Glutamatergic neuron (in vitro differentiated cells): ENCODE measurements at places on chromosomes 4 and X.

DNA sequence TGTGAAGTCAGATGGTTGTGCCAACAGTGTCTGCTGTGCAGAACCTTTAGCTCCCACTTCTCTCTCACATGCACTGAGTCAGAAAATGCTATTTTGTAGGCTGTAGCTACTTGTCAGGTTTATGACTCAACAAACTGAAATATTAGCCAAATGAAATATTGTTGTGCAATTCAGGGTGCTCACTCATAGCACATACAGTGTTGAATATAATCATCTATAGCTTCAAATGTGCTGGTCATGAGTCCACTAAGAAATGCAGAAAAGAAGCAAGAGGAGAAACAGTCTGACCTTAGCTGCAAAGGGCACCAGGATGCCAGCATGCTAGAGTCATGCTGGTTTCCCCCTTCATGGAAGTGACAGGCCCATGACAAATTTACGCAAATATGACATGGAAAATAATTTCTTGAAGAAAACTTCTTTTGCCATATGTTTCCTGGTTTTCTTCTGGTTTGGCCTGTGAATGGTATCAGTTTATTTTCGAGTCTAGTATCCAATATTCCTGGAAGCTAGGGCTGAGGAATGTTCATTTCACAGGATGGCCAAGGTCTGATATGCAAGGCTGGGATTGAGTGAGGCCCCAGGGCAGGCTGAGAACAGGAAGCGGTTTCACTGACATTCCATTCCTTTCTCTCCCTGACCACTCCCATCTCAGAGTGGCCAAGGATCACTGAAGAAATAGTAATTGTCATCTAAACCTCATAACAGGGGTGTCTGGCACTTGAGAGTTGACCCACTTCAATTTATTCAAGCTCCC lies 10.3 kb upstream of the CXCL2 start:
- DNase-seq = no peak
- peaks cover 6% of the 10 kb centered on the region for H3K4me1 ChIP-seq

GRCh38 chr4:82467471-82467870 lies 37.1 kb downstream of the ENOPH1 start:
- no peaks in the 10 kb centered on the region for H3K4me1 ChIP-seq
- no peaks in the 10 kb centered on the region for H3K27me3 ChIP-seq
- no peak for DNase-seq
- peaks cover 5% of the 10 kb centered on the region for H3K36me3 ChIP-seq
- no peak overlapping the region for H3K4me3 ChIP-seq

- H3K4me3 ChIP-seq = no peak overlapping the region
- no peak overlapping the region for H3K27ac ChIP-seq
- DNase-seq = no peak
- peaks cover 3% of the 10 kb centered on the region for H3K27me3 ChIP-seq
These were observed 346.9 kb downstream of the ARHGAP24 start for GRCh38 chr4:85821688-85822455.

GRCh38 chr4:2800691-2801596 lies 8.1 kb downstream of the SH3BP2 start:
- no peaks in the 10 kb centered on the region for H3K36me3 ChIP-seq
- no peak overlapping the region for H3K4me3 ChIP-seq
- peak; percentile 46 for DNase-seq
- H3K27ac ChIP-seq = no peak overlapping the region
- peaks cover 2% of the 10 kb centered on the region for H3K27me3 ChIP-seq

- H3K4me3 ChIP-seq = no peak overlapping the region
- no peaks in the 10 kb centered on the region for H3K36me3 ChIP-seq
- H3K4me1 ChIP-seq = no peaks in the 10 kb centered on the region
- no peak for DNase-seq
These were observed 88.4 kb upstream of the GUCY1A1 start for GRCh38 chr4:155578219-155578618.

DNA sequence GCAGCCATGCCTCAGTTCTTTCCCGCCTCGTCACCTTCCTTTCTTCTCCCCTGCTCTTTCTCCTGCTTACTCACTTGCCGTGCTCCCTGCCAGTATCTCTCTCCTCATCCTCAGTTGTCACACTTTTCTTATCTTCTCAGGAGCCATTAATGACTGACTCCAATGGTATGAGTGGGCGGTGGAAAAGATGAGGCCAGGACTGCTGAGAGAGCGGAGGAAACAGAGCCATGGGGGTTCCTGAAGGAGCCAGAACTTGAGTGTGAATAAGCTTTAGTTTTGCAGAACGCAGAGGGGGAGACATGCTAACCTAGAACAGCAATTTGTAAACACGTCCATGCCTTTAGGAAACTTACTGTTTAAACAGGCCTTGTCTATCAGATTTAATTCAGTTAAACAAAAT lies 126.5 kb downstream of the CHIC2 start:
- no peak overlapping the region for H3K27ac ChIP-seq
- peaks cover 2% of the 10 kb centered on the region for H3K27me3 ChIP-seq
- no peaks in the 10 kb centered on the region for H3K36me3 ChIP-seq
- H3K4me1 ChIP-seq = no peaks in the 10 kb centered on the region
- DNase-seq = no peak

DNA sequence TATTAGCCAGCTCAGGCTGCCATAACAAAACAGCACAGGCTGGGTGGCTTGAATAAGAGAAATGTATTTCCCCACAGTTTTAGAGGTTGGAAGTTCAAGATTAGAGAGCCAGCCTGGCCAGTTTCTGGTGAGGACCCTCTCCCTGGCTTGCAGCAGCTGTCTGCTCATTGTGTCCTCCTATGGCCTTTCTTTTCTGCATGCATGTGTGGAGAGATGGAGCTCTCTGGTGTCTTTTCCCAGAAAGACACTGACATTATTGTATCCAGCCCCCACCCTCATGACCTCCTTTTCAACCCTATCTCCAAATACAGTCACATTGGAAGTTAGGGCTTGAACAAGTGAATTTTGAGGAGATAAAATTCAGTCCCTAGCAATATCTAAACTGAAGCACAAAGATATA lies 263.8 kb upstream of the PABPC4L start:
- no peak overlapping the region for H3K4me3 ChIP-seq
- no peak overlapping the region for H3K27ac ChIP-seq
- no peaks in the 10 kb centered on the region for H3K36me3 ChIP-seq
- peak; percentile 17 for DNase-seq

DNA sequence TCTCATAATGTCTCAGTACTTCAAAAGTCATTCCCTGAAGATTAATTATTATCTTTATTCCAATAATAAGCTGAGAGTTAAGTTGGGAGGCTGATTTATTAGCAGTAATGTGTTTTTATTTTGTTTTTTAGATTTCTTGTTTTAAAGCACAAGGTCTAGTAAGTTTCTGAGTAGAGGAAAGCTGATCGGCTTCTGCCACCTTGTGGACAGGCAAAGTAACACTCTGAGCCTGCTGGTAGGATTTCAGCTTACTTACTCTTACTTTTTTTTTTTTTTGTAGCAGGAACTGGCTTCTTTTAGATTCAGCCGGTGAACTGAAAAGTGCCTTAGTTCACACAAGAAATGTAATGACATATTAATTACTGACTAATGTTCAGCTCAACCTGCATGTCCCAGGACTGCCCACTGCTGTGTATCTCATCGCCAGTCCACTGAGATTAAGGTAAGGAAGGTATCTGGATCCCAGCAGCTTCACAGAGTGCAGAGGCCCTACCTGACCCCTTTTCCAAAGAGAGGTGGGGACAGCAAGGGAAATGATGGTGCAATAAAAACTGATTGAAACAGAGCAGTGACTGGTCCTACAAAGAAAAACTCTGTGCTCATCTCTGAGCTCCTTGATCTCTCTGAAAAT lies 126.5 kb downstream of the ADGRA3 start:
- H3K4me1 ChIP-seq = peaks cover 6% of the 10 kb centered on the region
- no peak overlapping the region for H3K4me3 ChIP-seq
- H3K27me3 ChIP-seq = no peaks in the 10 kb centered on the region
- peak; percentile 60 for DNase-seq
- H3K27ac ChIP-seq = peak overlapping the region; percentile 31
- H3K36me3 ChIP-seq = no peaks in the 10 kb centered on the region

DNA sequence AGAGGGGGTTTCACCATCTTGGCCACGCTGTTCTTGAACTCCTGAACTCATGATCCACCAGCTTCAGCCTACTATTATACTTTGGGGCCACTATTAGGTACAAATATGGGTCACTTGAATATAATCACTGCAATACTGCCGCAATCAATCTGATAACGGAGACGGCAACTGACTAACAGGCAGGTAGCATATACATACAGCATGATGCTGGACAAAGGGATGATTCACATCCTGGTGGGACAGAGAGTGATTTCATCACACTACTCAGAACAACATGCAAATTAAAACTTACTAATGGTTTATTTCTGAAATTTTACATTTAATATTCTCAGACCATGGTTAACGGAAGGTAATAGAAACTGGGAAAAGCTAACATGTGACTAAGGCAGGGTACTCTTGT lies 10.9 kb downstream of the LRBA start:
- H3K36me3 ChIP-seq = no peaks in the 10 kb centered on the region
- peaks cover 2% of the 10 kb centered on the region for H3K27me3 ChIP-seq
- H3K27ac ChIP-seq = no peak overlapping the region
- no peak overlapping the region for H3K4me3 ChIP-seq
- peaks cover 1% of the 10 kb centered on the region for H3K4me1 ChIP-seq
- no peak for DNase-seq

DNA sequence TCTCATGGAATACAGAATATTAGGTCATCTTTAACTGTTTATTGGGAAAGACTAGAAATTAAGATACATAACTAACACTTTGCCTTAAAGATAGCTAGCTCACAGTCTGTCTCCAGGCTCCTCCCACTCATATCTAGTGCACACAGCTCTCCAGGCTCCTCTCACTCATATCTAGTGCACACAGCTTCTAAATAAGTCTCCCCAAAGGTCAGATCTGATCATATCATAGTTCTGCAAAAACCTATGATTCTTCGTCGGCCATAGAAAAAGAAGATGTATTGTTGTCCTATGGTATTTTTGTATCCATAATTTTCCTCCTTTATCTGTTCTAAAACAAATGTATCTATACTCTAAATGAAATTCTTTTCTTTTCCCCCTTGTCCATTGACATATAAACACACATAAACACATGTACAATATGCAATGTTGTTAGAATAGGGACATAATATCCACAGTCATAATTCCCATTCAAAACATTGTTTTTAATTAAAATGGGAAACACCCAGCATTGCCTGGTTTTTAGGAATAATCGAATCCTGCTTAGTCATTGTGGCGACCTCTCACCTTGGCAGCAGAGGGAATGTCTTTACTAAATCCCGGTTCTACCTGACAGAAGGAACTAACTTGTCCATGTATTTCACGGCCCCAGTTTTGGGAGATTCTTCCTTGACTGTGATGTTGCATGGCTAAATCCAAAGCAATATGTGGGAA lies 1282.0 kb downstream of the PCDH7 start:
- H3K27ac ChIP-seq = no peak overlapping the region
- H3K4me1 ChIP-seq = peaks cover 8% of the 10 kb centered on the region
- no peaks in the 10 kb centered on the region for H3K36me3 ChIP-seq
- H3K4me3 ChIP-seq = no peak overlapping the region

DNA sequence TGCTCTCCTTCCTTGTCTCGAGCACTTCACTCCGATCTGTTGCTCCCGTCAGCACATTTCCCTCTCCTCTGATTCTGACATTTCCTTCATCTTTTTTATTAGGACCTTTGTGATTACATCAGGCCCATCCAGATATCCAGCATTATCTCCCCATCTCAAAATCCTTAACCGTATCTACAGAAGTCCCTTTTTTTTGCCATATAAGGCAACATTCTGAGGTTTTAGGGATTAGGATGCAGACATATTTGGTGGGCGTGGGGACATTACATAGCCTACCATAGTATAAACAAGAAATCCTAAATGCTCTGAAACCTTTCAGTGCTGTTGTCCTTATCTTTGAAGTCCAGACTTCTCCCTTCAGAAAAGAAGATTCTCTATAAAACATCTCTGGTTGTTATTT lies 505.0 kb upstream of the PITX2 start:
- H3K27me3 ChIP-seq = no peaks in the 10 kb centered on the region
- H3K36me3 ChIP-seq = no peaks in the 10 kb centered on the region
- DNase-seq = no peak
- H3K4me1 ChIP-seq = no peaks in the 10 kb centered on the region

GRCh38 chrX:40805404-40805803 lies 70.1 kb upstream of the MED14 start:
- no peak for DNase-seq
- no peaks in the 10 kb centered on the region for H3K36me3 ChIP-seq
- H3K4me1 ChIP-seq = no peaks in the 10 kb centered on the region
- no peak overlapping the region for H3K27ac ChIP-seq
- H3K4me3 ChIP-seq = no peak overlapping the region

DNA sequence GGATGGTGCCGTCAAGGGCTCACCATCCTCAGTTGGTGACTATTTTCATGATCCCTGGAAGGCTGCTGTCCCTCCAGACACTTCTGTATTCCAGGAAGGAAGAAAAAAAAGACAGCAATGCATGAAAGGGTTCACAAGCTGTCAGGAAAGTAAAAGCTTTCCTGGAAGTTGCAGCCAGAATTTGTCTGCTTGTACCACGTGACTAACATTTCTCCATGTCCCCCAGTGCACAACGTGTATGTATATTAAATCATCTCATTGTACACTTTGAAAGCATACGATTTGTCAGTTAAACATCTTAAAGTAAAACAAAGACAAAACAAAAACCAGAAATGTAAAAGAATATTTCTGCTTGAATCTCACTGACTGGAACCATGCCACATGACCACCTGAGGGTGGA lies 127.4 kb upstream of the CLNK start:
- no peak overlapping the region for H3K27ac ChIP-seq
- no peak for DNase-seq
- H3K4me1 ChIP-seq = peaks cover 9% of the 10 kb centered on the region

- peaks cover 2% of the 10 kb centered on the region for H3K4me1 ChIP-seq
- no peaks in the 10 kb centered on the region for H3K36me3 ChIP-seq
- peaks cover 2% of the 10 kb centered on the region for H3K27me3 ChIP-seq
- H3K4me3 ChIP-seq = no peak overlapping the region
- H3K27ac ChIP-seq = no peak overlapping the region
- DNase-seq = no peak
These were observed 36.0 kb downstream of the PLAC1 start for GRCh38 chrX:134622056-134622812.

DNA sequence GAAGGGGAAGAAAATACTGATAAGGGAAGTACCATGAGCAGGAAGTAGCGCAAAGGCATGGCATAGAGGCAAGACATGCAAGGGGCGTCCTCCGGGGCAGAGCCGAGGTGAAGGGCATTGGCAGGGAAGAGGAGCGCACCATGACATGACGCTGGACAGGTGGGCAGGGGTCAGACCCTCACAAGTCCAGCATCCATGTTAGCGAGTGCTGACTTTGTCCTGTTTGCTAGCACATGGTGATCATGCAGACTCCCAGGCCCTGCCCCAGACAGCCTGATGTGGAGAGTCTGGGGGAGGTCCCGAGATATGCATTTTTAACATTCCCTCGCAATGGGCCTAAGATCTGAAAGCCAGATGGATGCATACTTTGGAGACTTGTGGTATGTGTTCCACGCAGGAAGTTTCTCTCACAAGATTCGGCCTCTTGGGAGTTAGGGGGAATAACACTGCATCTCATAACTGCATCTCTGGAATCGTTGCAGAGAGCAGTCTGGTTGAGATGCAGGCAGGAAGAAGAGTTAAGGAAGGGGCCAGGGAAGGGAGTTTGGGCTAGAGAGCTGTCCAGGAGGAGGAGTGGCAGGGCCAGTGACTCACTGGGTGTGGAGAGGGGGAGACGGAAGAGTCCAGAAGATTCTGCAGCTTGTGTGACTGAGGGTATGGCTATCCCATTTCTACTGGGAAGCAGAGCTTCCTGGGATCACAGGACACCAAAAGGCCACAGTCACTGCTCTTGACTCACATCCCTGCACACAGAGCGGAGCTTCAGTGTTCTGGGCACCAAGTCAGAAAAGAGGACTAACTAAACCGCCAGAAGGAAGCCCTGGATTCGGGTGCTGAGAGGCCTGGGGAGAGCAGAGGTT lies 59.7 kb downstream of the FAM184B start:
- H3K4me3 ChIP-seq = no peak overlapping the region
- H3K4me1 ChIP-seq = peaks cover 6% of the 10 kb centered on the region
- H3K36me3 ChIP-seq = no peaks in the 10 kb centered on the region
- no peak for DNase-seq
